DMS153 (cell line): ENCODE measurements at places on chromosomes 3 and 15.
A peak's percentile ranks its signal among the peaks of the same experiment; 100 is the strongest.

DNA sequence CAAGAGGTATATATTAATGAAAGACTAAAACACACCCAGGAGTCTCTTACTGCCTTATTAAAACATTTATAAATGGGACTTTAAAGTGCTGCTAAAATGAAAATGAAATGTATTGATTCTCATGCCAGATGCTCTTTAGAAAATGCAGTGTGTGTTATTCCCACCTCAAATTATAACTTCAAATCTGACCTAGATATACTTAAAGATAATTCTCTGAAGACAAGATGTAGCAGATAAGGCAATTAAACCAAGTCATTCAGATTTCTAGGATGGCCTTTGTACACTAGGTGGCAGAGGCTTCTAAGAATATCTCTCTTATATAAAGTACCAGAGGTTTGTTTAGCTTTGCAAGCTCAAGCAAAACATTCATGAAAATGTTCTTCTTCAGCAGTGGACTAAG, 26.9 kb upstream of the GOLGA8B start:
- DNase-seq = no peak

DNA sequence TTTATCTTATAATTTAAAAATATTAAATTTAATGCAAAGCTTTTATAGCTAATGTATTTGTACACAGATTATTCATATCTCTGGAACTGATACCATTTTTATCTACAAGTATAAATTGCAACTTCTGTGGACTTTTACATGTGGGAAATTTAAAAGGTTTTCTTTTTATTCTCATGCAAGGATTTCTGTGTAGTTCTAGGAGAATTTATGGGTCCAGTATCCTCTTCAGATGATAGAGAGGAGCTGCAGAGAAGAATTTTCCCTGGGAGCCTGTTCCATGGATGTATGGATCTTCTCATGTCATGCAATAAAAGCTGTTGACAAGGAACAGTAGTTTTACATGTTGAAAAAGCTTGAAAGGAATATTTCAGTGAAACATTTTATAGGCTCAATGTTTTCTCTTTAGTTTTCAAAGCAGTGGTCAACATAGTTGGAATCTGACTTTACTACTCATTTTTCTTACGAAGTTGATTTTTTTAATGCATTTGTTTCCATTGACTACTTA, 119.7 kb downstream of the MCTP2 start:
- no peak for DNase-seq

DNA sequence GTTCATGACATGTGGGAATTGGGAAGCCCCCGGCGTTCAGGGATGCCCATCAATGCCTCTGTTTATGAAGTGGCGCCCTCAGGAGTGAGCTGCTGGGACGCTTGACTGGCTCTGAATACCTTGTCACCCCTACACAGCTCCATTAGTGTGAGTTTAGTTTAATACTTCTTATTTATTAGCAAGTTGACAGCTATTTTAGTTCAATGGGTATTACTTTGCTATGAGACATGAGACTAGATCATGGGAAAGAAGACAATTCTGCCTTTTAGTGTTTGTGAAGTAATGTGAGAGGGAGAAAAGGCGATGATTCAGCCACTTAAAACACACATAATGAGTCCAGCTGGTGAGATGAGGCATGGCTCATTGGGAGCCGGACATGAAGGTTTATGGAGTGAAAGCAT, 678.5 kb downstream of the NR2F2 start:
- DNase-seq = peak; percentile 11

- no peak for DNase-seq
Measured at GRCh38 chr15:40010686-40011085, 28.3 kb downstream of the SRP14 start.

GRCh38 chr3:38001456-38002081, 11.0 kb downstream of the VILL start:
- DNase-seq = no peak

GRCh38 chr15:58918239-58918638, 15.2 kb downstream of the SLTM start:
- no peak for DNase-seq

DNA sequence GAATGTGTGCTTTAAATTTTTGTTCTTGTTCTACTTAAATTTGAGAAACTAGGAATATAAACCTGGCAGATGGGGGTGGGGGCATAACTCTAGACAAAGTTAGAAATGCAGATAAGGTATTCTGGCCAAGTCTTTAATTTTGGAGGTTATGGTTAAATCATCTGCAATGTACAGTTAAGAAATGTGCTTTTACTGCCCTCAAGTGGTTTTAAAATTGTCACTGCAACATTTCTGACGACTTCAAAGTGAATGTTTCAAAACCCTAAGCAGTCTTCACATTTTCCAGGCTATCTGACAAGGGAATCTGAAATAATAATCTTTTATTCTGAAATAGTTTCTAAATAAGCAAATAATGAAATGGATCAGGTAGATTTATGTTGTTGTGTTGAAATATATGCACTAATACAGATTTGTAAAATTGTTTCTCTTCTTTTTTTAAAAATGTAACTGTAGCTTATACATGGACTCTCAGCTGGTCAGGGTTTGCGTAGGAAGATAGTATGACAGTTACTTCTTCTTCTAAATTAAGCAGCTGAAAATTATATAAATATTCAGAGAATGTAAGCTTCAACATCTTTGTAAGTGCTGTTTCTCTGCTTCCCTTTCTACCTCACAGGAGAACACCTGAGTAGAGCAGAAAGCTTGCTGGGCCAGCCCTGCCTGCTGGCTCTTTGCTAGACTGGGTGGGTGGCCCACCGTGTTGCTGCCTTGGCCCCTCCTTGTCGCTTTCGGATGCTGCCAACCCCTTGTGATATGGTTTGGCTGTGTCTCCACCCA, 45.0 kb downstream of the SUCNR1 start:
- DNase-seq = peak; percentile 1

DNA sequence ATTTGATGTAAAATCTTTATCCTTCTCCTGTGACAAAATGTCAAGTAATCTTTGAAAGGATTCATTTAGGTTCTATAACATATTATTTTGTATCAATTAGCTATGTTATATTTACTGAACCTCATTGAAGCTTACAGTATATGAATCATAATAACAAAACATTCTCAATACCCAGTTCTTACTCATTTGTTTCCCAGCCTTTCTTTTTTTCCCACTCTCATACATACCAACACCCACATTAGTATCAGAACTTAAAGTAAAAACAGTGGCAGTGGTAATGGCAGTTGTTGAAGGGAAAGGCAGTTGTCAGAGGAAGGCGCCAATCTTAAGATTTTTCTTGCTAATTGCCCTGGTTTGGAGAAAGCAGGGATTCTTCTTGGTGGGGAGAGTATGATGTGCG, 33.2 kb upstream of the TRPC1 start:
- DNase-seq = no peak

- DNase-seq = no peak
Measured at GRCh38 chr3:42979044-42979972, at the start of gene GASK1A. Gene GASK1A, plus strand, starts transcription at chr3:42979311. Its CDS starts 332 bp downstream, at chr3:42979643.

DNA sequence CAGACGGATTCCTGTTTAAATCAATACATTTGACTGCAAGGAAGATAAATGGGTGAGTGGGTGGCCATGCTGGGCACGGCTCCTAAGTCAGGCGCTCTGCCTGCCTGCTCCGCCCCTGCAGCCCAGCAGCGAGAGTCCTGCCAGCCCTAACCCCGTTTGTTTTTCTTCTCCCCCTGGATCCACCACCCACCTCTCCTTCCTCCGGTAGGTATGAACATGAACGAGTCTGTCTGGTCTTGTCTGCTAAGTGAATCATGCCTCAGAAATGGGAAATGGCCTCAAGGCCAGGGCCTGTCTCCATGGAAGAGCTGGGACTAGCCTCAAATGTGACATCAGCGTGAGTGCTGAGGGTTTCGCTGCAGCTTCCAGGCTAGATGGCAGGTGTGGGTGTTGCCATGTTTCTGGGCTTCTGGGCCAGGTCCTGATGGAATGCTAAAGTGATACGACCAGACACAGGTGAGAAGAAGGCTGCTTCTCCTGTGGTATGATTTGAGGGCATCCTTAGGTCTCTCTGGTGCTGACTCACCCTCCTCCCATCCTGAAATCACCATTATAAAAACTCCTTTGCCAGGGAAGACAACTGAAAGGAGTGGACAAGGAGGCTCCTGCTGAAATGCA, 5.6 kb upstream of the FEM1B start:
- DNase-seq = no peak

GRCh38 chr15:43285609-43286037, 18.9 kb upstream of the TGM5 start:
- no peak for DNase-seq

DNA sequence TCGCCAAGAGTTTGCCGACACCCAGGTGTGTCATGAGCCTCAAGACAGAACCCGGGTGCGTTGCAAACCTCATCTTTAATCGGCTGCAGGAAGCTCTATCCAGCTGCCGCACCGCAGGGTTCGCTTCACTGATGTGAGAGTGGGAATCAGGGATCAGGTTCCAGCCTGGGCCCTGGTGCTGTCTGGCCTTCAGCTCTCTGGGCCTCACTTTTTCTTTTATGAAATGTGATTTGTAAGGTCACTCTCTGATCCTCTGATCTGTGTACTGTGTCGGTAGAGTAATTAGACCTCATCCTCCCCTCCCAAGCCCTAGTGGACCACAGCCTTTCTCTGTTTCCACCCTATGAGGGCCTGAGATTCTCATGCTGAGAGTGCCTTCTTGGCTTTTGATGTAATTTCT, 202.8 kb upstream of the UBE2E1 start:
- no peak for DNase-seq

GRCh38 chr3:23242106-23242505, 39.0 kb downstream of the UBE2E2 start:
- no peak for DNase-seq

DNA sequence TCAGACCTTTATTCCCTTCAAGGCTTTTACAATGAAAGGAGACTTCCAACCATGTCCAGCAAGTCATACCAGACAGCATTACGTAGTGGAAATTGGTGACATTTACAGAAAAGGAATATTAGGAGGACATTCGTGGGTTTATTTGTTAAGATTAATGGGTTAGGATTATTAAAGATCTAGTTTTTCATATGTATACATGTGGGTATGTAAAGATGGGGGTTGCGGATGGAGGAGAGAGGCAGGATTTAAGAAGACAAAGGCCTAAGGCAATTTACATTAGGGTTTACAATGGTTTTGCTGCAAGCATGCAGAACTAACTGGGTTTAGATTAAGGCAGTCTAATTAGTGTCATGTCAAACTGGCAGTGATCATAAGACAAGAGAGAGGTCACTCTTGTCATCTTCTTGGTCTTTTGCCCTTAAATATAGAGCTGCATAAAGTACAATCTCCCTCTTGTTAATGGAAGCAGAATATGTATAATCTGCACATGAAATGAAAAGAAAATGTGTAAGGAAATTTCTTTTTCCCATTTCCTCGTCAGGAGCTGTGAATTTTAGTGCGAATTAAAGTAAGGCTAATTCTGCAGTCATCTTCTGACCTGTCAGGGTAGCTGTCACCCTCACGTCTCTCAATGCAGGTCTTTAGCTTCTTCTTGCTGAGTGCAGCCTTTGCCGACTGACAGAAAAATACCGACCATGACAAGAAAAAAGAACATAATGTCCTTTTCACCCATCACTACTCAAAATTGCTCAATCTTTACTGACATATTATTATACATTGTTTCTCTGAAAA, 258.9 kb upstream of the MEIS2 start:
- no peak for DNase-seq

DNA sequence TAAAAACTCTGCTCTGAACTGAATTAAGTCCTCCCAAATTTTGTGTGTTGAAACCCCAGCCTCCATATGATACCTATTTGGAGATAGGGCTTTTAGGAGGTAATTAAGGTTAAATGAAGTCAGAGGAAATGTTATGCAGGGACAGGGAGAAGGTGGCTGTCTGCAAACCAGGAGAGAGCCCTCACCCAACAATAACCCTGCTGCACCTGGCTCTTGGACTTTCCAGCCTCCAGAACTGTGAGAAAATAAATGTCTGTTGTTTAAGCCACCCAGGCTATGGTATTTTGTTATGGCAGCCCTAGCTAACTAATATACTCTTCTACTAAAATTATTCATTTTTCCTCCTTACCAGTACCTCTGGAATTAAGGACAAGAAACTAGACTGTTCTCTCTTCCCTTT, 79.5 kb downstream of the MEIS2 start:
- no peak for DNase-seq

GRCh38 chr3:116040152-116040551, 405.1 kb downstream of the LSAMP start:
- no peak for DNase-seq

- no peak for DNase-seq
Measured at GRCh38 chr3:58072052-58072762, 64.0 kb downstream of the FLNB start.

DNA sequence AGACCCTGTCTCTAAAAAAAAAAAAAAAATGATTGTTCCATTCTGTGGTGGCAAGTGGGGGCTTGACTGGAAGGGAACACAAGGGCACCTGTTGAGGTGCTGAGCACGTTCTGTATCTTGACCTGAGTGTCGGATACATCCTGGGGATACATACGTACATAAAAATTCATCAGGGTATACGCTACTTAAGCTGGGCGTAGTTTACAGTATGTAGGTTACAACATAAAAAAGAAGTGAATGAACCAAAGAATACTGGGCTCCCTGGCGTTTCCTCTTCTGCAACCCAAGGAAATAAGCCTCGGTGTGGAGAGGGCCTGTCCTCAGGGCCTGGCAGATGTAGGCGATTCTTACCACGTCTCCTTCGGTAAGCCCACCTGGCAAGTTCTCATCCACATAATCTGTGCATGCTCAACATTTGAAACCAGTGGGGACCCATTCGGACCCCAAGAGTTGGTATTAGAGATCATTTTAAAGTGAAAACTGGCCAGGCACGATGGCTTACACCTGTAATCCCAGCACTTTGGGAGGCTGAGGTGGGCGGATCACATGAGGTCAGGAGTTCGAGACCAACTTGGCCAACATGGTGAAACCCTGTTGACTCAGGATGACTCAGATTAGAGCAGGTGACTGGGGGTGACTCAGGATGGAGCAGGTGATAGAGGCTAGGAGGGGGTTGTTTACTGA, 5.1 kb upstream of the MUC20 start:
- no peak for DNase-seq

GRCh38 chr3:149967086-149967685, 3.5 kb downstream of the PFN2 start:
- DNase-seq = peak; percentile 51

DNA sequence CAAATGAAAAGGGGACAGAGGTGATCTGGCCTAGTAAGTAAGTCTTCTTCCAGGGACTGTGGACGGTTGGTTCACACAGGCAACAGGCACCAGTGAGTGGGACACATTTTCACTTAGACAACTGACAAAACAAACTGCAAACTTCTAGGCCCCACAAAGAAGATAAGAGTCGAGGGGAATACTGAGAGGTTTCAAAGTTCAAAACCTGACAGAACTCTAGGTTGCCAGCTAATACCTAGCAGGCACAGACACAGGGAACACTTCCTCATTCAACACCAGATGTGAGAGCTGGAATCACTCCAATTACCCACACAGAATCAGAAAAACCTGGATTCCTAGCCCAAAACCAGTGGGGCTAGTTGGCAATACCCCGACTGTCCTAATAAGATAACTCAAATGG, 621.7 kb downstream of the ZPLD1 start:
- DNase-seq = no peak

- no peak for DNase-seq
Measured at GRCh38 chr3:126104742-126105605, 21.1 kb upstream of the SLC41A3 start.

- no peak for DNase-seq
Measured at GRCh38 chr3:129313665-129314385, 35.2 kb downstream of the HMCES start.
